Progenitor cell of endocrine pancreas (in vitro differentiated cells): ENCODE measurements at places on chromosomes 13 and 19. TPM values are rescaled to one million over a fixed set of nuclear protein-coding genes. Genes with fewer than 3 reads are reported as not detected.
A peak's percentile ranks its signal among the peaks of the same experiment; 100 is the strongest.

DNA sequence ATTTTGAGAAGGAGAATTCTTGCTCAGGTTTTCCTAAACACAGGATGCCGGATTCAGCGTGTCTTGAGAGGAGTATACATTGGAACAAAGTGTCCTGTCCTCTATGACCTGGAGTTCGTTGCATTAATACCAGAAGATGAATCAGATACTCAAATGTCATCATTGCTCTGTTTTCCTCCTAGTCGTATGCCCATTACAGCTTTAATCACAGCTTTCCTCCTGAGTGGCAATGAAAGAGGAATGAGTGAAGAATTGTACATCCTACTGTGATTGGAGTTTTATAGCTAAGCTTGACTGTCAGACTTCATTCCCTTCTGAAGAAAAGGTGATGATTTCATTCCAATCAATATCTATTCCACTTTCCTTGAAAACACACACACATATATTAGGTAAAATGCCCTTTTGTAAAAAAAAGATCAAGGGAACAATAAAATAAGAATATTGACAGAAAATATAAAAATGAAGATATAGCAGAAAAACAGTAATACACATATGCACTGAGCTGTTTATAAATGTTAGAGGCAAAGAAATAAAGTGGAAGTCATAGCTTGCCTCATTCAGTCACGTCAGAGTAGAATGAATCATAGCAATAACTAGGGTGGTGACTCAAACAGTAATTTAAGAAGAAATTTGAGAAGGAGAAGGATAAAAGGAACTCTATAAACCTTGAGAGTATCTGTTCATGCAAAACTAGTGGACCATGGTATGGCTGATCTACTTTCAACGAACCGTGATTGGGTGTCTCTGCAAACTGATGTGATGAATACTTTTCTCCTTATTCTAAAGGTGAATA, 501.5 kb downstream of the SUCLA2 start:
- H3K27ac ChIP-seq, result no peak overlapping the region
- DNase-seq, result no peak
- H3K27me3 ChIP-seq, result peaks cover 18% of the 10 kb centered on the region
- H3K36me3 ChIP-seq, result no peaks in the 10 kb centered on the region

GRCh38 chr19:44894946-44895345, 3.9 kb downstream of the TOMM40 start:
- no peak overlapping the region for H3K27ac ChIP-seq
- no peak for DNase-seq
- H3K36me3 ChIP-seq, result peaks cover 19% of the 10 kb centered on the region
- H3K4me1 ChIP-seq, result peaks cover 16% of the 10 kb centered on the region
- no peak overlapping the region for H3K4me3 ChIP-seq
- no peaks in the 10 kb centered on the region for H3K27me3 ChIP-seq

GRCh38 chr13:71817335-71817734, 49.7 kb downstream of the DACH1 start:
- no peaks in the 10 kb centered on the region for H3K27me3 ChIP-seq
- no peak for DNase-seq
- no peak overlapping the region for H3K27ac ChIP-seq
- H3K4me1 ChIP-seq, result peaks cover 12% of the 10 kb centered on the region
- no peak overlapping the region for H3K4me3 ChIP-seq

DNA sequence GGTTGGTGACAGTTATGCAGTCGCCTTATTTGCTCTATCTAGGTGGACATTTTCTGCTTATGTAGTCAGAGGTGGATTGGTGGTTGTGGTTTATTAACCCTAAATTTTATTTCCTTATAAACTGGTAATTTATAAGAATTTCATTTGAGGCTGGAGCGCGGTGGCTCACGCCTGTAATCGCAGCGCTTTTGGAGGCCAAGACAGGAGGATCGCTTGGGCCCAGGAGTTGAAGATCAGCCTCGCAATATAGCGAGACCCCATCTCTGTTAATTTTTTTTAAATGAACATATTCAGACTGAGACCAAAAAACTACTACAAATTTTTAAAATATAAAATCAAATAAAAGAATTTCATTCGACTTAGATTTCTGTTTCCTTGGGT, 810 bp downstream of the ZNF627 start:
- peak overlapping the region; percentile 98 for H3K4me3 ChIP-seq
- peaks cover 4% of the 10 kb centered on the region for H3K4me1 ChIP-seq
- no peak for DNase-seq
- peak overlapping the region; percentile 100 for H3K27ac ChIP-seq

GRCh38 chr13:26477681-26478080, 79.8 kb upstream of the WASF3 start:
- DNase-seq, result no peak
- H3K27me3 ChIP-seq, result no peaks in the 10 kb centered on the region
- H3K36me3 ChIP-seq, result no peaks in the 10 kb centered on the region
- H3K27ac ChIP-seq, result no peak overlapping the region
- peaks cover 28% of the 10 kb centered on the region for H3K4me1 ChIP-seq

DNA sequence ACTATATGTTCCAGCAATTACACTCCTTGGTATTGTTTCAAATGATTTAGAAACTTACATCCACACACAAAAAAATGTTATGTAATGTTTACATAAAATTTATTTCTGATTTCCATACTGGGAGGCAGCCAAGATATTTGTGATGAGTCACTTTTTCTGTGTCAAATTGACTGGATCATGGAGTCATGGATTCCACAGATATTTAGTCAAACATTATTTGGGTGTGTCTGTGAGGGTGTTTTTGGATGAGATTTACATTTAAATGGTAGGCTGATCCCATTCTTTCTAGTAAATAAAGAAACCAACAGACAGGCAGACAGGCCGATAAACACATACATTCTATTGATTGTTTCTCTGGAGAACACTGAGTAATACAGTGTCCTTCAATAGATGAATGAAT, 562.8 kb downstream of the SLITRK6 start:
- no peak overlapping the region for H3K27ac ChIP-seq
- no peaks in the 10 kb centered on the region for H3K27me3 ChIP-seq
- no peaks in the 10 kb centered on the region for H3K4me1 ChIP-seq
- DNase-seq, result no peak

DNA sequence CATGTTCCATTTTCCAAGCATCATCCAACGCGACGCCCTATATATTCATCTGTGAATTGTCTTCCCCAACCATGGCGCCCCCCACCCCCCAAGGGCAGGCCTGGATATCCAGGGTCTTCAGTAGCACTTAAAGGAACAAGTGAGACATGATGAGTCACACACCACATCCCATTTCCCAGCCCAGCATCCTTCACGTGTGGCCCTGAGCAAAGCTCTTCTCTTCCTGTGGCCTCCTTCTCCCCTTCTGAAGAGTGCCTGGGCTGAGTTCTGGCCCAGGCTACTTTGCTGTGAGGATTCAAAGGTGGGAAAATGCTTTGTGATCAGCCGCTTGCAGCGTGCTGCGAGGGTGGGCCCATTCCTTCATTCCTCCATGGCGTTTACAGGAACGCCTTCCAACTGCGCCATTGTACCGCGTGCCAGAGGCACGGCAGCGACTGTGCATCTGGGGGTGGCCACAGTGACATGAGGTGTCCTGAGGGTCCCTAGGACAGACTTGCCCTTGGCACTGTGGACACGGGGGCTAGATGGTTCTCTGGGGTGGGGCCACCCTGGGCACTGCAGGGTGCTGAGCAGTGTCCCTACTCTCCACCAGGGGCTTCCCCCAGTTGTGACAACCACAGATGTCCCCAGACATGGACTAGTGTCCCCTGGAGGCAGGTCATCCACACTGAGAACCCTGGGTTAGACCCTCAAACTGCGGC, 11.7 kb downstream of the PLIN4 start:
- no peaks in the 10 kb centered on the region for H3K4me1 ChIP-seq
- H3K27me3 ChIP-seq, result no peaks in the 10 kb centered on the region

- H3K27me3 ChIP-seq, result no peaks in the 10 kb centered on the region
- no peak for DNase-seq
- H3K27ac ChIP-seq, result no peak overlapping the region
- no peaks in the 10 kb centered on the region for H3K36me3 ChIP-seq
- peaks cover 3% of the 10 kb centered on the region for H3K4me1 ChIP-seq
- no peak overlapping the region for H3K4me3 ChIP-seq
Observed at GRCh38 chr13:34361560-34361959, 543.6 kb downstream of the RFC3 start.

DNA sequence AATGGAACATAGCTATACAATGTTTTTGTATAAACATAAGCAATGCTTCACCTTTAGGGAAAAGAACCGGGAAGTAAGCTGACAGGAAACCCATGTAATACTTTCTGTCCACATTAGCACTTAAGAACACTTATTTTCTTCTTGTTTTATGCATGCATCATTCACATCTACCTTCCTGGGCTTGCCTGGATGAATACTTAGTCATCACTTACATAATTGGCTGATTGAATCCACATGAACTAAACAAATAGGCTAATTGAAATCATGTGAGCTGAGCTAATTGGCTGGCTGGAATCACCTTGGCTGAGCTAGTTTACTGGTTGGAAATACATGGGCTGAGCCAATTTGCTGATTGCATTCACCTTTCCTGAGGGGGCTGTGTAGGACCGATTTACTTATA, 78.8 kb downstream of the ZNF726 start:
- H3K4me1 ChIP-seq, result no peaks in the 10 kb centered on the region
- no peaks in the 10 kb centered on the region for H3K27me3 ChIP-seq
- no peak for DNase-seq
- no peak overlapping the region for H3K27ac ChIP-seq
- peaks cover 5% of the 10 kb centered on the region for H3K36me3 ChIP-seq

DNA sequence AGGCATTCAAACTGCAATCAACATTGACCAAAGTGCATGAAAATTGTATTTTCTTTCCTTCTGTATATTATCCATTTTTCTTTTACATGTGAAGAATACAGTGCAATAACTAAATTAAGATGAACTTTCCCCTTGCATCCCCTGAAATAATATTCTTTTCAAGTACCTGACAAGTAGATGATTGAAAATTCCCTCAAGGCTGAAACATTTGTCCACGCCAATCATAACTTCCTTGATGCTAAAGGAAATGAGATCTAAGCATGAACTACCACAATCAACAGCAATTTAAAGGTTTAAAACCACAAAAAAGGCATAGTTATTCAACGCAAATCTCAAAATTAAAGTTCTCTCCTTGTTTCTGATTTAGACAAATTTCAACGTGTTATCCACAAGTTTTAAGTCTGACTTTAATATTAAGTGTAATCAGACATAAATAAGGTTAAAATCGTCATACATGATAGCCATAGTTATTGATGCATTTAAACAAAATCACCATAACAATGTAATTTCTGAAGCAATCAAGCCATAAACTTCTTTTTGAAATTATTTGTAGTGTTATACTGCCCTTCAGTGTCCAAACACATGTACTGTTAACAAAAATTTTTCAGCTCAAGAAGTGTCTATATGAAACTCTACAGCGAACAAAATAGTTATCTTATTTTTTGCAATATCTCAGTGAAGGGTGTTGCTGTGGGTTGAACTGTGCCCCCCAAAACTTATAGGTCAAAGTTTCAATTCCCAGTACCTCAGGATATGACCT, 169.5 kb downstream of the DCLK1 start:
- H3K4me3 ChIP-seq, result no peak overlapping the region
- H3K27ac ChIP-seq, result no peak overlapping the region
- no peaks in the 10 kb centered on the region for H3K4me1 ChIP-seq
- H3K27me3 ChIP-seq, result no peaks in the 10 kb centered on the region
- DNase-seq, result no peak

- peak overlapping the region; percentile 66 for H3K4me3 ChIP-seq
- peaks cover 19% of the 10 kb centered on the region for H3K4me1 ChIP-seq
- no peaks in the 10 kb centered on the region for H3K27me3 ChIP-seq
- no peak for DNase-seq
Observed at GRCh38 chr19:7905859-7906258, 2.2 kb downstream of the MAP2K7 start.

The TNFAIP8L1 gene
- 7.3 and 8.5 TPM in 2 replicates for total RNA-seq

The ZNF491 gene
- 5.4 and 6.5 TPM in 2 replicates for total RNA-seq

The PDX1 gene
- 260 and 303 TPM in 2 replicates for total RNA-seq

The GIPR gene
- total RNA-seq, result 26.4 and 27.2 TPM in 2 replicates

The BCAM gene
- 197 and 211 TPM in 2 replicates for total RNA-seq

The PLIN4 gene
- total RNA-seq, result 0.93 and 1.3 TPM in 2 replicates

The IGFL1 gene
- total RNA-seq, result not detected in 2 replicates

The RUVBL2 gene
- total RNA-seq, result 81.5 and 83.0 TPM in 2 replicates
